ENCODE measurements at places on chromosomes 11 and 22.

DNA sequence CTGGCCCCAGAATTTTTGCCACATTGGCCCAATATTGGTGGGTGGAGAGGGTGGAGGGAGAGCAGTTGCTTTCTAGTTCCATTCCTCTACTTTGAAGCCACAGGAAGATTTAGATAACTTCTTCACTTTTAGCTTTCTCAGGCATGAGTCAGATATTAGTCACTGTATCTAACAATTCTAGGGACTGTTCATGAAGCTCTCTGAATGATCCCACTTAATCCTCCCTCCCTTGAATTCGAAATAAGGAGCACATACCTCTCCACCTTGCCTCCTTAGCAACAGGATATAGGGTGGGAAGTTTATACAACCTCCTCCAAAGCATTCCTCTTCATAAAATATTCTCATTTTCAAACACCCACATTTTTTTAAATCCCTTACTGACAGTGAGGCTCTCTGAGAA, 13.5 kb downstream of the FSHB start:
- DNase-seq: no peak

DNA sequence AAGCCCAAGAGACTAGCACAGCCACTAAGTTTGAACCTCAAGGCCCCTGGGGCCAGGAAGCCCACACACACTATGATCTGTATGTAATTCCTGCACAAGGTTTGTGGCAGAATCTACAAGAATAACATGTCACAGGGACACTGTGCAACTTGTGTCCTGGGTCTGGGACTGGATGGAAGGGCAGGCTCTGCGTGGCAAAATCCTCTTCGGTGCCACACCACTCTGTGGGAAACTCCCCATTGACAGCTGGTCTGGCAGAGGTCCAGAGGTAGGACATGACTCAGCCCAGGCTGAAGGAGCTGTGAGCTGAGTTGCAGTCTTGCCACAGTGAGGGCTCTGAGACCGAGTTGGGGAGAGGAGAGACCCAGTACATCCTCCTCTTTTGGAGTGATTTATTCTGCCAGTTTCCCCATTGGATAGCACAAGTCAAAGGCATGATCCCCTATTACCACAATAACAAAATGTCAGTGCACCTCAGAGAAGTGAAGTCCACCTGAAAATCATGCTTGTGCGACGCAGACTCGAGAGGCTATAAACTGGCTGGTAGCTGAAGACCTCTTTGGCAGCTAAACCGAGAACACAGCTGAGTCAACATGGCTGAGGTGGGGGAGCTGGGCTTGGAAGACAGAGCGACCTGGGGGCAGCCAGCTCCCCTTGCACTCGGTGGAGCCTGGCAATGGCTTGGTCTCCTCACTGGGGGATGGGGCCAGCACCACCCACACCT, 23.3 kb upstream of the SERPIND1 start:
- no peak for DNase-seq

DNA sequence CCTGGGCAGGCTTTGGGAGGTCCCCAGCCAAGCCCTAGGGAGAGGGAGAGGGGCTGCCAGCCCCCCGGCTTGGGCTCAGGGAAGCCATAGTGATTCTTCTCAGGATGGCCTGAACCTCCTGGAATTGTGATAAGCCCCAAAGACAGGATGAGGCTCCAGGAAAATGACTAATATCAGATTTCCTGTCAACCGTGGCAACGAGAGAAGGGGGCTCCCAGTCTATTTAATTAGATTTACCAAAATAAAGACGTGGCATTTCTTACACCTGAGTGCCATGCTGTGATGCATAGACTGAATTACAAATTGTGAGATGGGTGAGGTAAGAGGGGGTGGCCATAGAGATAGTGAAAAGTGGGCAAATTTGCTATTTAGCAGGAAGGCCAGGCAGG, 20.4 kb downstream of the SERPINH1 start:
- DNase-seq: no peak

- no peak for DNase-seq
Measured at GRCh38 chr11:46615756-46616155, 1.3 kb downstream of the HARBI1 start.

GRCh38 chr11:63680834-63681320, 423 bp upstream of the RTN3 start:
- peak; percentile 69 for DNase-seq

DNA sequence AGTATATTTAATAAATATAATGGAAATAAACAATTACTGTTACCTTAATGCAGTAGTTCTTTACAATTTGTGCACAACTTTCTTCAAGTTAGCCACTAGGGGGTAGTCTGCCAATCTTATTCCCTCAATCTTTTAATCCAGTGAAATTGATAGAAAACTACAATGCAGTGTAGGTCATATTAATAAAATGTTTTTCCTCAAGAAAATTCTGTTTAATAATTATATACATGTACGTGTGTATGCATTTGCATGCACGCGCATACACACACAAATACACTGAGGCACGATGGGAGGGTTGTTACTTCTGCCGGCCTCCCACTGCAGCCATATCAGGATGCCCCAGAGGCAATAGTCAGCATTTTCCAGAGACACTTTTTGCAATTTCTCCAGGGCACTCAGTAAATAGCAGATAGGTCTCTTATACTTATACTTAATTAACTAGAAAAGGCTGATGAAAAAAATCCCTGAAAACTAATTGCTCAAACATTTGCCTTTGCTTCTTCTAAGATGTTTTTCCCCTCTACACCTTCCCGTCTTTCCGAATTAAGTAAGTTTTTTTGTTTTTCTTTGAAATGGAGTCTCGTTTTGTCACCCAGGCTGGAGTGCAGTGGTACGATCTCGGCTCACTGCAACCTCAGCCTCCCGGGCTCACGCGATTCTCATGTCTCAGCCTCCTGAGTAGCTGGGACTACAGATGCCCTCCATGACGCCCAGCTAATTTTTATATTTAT, 3.1 kb downstream of the GAB2 start:
- peak; percentile 5 for DNase-seq

DNA sequence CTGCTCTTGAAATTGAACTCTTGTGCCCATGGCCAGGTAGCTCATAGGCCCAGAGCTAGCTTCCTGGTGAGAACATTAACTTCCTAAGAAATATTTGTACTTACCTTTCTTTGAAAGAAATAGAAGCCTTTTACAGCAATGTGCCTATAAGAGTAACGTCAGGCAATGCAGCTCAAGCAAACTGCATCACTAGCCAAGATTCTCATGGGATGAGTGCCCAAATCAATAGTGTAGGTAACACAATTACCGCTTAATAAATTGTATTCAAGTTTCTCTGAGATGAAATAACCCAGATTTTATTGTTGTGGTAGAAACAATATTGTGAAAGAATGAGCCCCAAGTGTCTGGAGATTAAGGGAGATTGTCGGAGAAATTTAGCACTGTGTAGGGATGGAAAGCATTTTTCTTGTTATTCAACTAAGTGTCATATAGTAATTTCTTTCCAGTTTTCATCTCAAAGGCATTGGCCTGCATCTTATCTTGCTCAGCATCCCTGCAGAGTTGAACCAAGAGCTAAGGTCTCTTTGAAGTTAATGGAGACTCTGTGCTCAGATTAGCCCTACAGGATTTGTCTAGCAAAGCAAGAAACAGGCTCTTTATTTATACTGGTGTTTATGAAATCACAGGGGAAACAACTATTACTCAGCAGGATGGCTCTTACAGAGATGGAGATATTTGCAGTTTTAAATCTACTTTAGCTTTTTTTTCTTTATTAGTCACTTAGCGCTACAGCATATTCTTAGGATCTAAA, 321.0 kb upstream of the PDGFD start:
- DNase-seq: no peak

- no peak for DNase-seq
Measured at GRCh38 chr22:46676479-46676878, 56.3 kb downstream of the GRAMD4 start.

DNA sequence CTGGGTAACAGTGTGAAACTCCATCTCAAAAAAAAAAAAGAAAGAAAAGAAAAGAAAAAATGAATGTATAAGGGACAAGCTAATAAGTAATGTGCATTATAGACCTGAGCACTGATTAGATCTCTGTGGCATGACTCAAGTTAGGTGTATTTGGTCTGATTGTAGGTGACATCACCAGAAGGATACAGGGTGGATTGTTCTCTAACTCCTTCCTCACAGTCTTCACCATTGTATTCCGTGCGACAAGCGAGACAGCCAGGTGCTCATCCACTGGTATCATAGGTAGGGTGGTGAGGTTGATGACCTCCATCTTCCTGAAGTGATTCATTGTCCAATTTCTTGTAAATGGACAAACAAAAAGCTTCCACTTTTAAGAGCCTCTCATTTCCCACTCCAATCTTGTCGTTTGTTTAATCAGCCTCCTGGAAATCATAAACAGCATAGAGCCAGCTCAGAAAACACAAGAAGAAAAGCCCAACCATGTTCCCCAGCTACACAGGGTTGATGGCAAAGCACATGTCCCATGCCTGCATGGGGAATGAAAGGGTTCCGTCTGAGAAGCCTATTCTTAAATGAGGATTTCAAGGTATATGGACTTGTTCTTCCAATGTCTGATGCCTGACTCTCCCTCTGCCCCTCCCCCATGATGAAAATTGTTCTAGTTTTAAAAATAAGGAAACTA, 6.2 kb downstream of the FAM227A start:
- no peak for DNase-seq

DNA sequence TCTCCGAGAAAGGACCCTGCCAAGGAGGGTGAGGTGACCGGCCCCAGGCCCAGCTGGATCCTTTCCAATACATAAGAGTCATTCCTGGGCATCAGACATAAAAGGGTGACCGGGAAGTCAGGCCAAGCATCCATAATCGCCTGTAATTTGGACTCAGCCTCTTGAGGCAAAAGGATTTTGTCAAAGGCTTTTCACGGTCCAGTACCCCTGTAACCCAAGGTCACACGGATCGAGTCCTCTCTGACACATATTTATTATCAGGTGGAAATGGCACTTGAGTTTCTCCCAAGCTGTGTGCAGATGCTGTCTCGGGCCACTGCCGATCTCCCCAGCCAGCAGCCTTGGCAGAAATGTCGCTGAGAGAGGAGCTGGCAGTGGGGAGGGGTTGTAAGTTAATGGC, 556.5 kb downstream of the MN1 start:
- no peak for DNase-seq

DNA sequence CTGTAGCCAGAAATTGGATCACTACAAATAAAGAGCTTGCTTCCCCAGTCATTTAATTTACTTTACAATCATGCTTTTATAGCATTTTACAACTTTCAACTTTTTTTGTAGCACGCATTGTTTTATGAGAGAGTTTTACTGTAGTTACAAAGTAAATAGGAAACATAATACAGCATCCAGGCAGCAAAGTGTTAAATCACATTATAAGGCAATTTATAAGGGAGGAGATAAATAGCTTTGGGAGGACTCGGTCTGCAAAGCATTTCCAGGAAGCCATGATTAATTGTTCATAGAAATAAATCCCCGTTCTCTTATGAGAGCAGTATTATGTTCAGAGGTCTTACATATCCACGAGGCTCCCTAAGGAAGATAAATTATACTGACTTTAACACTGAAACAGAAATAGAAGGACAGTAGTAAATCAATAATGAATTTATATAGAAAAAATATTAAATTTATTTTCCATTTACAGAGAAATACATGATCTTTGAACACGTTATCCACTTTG, 792.6 kb upstream of the RAG2 start:
- DNase-seq: no peak

DNA sequence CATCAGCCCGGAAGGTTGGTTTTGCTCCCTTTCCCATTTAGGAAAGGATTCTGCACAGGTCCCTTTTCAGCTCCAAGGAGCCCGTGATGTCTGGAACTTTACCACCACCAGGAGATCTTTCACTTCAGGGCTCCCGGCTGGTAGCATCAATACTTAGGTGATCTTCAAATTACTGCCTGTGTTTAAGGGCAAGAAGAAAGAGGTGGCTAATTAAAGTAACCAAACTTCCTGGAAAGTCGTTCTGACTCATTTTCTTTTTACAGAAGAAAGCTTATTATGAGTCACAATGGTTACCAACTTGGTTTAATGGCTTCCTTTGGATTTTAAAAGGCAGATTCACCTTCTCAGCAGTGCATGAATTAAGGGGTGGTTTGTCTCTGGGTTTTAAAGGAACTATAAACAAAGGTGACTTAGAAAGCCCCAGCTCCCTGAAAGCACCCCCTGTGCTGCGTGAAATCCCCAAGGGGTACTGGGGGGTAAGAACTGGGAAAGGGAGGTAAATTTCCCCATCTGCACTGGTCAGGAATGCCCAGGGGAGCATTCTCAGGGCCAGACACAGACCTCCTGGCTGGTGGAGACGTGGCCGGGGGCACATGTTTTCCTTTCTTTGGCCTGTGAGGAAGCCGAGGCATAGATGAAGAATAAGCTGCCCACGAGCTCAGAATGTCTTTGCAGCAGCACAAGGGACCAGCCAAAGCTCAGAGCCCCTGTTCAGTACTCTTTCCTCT, 8.8 kb downstream of the POU2F3 start:
- DNase-seq: no peak

- no peak for DNase-seq
Measured at GRCh38 chr22:25536589-25536988, 27.9 kb upstream of the GRK3 start.

DNA sequence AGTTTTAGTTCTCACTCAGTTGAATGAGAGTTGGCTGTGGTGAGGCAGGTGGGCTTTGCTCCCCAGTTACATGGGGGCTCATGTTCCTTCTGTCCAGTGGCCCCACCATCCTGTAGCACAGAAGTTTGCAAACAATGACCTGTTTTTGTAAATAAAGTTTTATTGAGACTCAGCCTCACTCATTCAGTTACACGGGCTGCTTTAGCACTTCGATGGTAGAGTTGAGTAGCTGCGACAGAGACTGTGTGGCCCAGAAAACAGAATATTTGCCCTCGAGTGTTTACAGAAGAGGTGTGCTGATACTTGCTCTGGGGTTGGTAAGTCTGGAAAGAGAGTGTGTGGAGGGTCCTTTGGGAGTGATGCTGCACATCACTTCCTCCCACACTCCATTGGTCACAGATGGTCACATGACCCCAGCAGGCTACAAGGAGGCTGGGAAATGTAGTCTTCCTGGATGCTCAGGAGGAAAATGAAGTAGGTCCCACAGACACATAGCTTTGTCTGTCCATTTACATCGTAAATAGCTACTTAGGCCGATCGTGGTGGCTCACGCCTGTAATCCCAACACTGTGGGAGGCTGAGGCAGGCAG, 34.6 kb downstream of the IFT27 start:
- DNase-seq: no peak

DNA sequence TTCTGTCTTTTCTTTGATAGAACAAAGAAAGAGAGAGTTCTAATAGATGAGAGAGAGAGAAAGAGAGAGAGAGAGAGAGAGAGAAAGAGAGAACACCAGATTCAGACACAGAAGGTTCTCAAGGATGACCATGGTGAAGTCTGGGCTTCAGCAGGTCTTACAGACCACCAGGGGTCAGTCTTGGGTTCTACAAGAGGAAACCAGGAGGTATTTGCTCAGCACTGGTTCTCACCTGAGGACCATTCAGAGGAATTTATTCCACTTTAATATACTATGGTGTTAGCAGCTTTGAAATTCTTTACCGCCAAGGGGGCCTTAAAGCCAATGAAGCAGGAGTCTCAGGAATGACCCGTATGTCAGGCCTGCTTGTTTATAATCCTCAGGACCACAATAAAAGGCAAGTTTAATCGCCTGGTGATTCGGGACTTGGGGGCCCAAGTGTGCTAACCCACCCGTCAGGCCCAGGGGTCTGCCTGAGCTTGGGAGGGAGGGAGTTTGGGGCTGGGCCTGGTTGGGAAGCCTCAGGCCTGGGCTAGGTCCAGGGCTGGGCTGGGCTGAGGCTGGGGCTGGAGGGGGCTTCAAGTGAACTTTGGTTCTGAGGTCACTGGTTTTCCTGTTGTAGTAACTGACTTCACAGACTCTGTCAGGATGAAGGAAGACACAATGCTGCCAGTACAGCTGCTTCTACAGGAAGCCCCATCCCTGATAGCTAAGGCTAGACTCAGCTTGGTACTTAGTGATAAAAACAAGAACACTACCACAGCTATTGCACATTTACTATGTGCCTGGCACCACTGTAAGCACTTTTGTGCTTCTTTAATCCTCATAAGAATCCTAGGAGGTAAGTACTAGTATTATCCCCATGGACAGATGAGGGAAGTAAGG, 179.2 kb upstream of the ZBED5 start:
- DNase-seq: peak; percentile 90

Data from NCI-H146 (cell line).